ENCODE measurements at places on chromosomes 4 and X.

GRCh38 chr4:183200453-183200852 lies 101.4 kb downstream of the WWC2 start:
- peak; percentile 70 for DNase-seq

DNA sequence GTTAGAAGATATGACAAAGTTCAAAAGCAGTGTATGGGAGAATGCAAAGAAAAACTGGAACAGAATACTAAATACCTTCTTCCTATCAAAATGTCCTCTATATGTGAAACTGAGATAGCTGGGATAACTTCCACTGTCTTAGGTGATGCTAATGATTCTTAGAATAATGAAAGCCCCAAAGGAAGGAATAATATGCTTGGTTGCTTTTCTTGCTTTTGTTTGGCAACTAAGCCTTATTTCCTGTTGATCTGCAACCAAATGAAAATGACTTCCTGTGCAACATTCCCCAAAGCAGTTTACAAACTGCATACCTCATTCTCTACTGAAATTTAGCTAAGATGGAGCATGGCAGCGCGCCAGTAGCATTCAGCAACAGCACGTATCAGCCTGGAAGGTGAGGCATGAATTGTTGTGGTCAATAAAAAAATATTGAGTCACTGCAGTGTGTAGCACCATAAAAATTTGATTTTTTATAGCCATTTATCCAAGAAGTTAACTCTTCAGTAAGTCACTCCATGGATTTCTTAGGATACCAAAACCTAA lies 18.7 kb downstream of the NDNF start:
- DNase-seq, result peak; percentile 17

DNA sequence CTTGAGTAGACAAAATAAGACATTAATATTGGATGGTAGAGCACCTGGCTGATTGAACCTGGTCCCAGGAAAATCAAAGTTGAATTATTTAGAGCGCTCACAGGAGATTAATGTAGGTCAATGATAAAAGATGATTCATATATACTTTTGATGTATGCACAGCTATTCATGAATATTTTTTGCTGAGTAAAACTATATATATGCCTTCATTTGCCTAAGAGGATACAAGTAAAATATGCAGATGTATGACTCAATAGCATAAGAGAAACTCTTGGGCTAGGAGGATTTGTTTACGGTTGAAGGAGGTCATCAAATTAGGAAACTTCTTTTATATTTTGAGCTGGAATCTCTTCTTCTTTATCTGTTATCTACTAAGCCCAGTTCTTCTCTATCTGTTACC lies 202.7 kb upstream of the HS3ST1 start:
- DNase-seq, result no peak

DNA sequence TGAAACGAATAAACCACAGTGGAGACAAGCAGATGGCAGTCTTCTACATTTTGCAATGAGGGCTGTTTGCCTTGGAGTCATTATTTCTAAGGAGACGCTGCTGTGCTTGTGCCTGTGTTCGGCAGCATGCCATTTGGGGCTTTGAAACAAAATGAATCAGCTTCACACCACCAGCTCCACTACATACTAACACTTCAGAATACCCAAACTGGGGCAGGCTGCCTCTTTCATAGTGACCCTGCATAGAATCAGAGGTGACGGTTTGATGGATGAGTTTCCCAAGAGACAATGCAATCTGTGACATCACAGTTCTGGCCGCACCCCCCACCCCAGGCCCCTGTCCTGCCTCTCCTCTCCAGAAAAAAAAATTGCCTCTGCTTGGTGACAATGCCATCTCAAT lies 57.1 kb upstream of the MID1 start:
- no peak for DNase-seq

DNA sequence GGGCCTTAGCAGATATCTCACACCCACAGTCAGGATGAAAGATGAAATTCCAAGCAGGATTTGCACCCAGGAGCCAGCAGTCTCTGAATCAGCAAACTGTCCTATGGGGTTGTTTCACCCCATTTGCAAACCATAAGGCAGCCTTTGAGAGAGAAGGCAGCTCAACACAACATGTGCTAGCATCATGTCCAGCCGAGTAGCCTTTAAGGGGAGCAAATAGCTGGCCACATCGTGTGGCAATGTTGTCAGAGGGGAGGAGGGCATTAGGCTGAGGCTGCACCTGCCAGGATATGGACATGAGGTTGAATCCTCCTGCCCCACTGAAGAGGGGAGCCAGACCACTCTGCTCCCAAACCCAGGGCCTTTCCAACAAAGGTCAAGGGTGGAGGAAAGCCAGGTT lies 20.6 kb upstream of the PJA1 start:
- no peak for DNase-seq

DNA sequence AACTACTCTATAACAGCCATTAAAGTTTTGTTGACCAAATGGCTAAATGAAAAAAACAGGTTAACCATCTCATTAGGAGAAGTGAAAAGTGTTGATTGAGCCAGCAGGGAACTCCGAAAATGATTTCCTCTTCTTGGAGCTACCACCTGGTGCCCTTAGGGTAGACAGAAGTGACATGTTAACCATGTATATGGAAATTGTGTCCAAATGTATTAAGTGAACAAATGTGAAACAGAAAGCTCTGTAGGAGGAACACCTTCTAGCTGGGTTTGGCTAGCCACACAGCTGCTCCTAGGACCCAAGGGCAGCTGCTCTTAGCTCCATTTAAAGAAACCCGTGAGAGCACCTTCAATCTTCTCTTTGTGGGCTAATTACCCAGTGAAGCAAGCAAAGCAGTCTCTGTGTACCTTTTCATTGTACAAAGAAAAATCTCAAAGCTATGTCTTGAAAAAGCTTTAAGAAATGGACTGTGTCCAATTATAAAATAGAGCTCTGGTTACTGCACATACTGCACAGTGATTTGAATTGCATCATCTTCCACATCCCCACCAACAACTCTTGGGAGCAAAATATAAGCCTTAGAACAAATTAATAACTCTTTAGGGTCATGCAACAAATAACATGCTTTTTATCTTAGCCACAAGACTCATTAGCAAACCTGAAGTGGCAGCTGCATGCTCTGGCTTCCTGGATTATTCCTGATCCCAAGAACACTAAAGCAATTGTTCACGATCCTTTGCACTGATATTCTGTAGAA lies 59.2 kb upstream of the PARM1 start:
- no peak for DNase-seq

DNA sequence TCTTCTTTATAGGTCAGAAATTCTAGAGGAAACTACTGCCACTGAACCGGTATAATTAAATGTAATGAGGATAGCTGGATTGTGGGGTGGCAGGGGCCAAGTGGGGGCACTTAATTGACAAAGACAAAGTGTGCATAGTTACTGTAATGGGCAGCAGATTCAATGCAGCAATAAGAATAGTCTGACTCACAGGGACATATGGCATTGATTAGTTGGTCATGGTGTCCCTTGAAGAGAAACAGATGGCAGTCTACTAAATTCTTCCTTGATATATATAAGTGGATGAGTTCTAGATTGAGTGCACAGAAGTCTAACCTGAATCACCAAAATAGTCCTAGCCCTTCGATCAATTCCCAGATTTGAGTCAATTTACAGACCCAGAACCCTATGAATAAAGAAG lies 31.6 kb downstream of the ETDC start:
- DNase-seq, result no peak

DNA sequence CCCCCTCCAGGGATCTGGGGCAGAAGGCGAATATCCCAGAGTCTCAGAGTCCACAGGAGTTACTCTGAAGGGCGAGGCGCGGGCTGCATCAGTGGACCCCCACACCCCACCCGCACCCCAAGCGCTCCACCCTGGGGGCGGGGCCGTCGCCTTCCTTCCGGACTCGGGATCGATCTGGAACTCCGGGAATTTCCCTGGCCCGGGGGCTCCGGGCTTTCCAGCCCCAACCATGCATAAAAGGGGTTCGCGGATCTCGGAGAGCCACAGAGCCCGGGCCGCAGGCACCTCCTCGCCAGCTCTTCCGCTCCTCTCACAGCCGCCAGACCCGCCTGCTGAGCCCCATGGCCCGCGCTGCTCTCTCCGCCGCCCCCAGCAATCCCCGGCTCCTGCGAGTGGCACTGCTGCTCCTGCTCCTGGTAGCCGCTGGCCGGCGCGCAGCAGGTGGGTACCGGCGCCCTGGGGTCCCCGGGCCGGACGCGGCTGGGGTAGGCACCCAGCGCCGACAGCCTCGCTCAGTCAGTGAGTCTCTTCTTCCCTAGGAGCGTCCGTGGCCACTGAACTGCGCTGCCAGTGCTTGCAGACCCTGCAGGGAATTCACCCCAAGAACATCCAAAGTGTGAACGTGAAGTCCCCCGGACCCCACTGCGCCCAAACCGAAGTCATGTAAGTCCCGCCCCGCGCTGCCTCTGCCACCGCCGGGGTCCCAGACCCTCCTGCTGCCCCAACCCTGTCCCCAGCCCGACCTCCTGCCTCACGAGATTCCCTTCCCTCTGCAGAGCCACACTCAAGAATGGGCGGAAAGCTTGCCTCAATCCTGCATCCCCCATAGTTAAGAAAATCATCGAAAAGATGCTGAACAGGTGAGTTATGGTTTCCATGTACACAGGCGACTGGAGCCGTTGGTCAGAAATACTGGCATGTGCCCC lies at the start of gene CXCL1:
CXCL1 (plus strand) TSS at position 264 of the 926 bp plus-strand sequence; CDS start at position 342, 78 bp downstream.
- DNase-seq, result no peak

GRCh38 chr4:17358241-17358640 lies 153.6 kb downstream of the QDPR start:
- no peak for DNase-seq

- DNase-seq, result no peak
These were observed 138.3 kb upstream of the USP38 start for GRCh38 chr4:143046454-143046853.

Data from GM04503 (cell line).